HFFc6 (cell line): ENCODE measurements at places on chromosomes 16 and 17. TPM values are rescaled to one million over a fixed set of nuclear protein-coding genes. Genes with fewer than 3 reads are reported as not detected.

The KRT32 gene
- 0.12 TPM in 1 of 3 replicates, not detected in the others for total RNA-seq

The EVI2A gene
- 1.4 to 2.4 TPM (median 1.4 TPM) in 3 replicates for total RNA-seq

The IL17C gene
- total RNA-seq = not detected in 3 replicates

GRCh38 chr17:46722662-46723285, 95.7 kb downstream of the WNT3 start:
- no peaks in the 10 kb centered on the region; the same call in 1 of the 2 replicates for H3K27me3 ChIP-seq
- peaks cover 33% of the 10 kb centered on the region for H3K36me3 ChIP-seq
- peak overlapping the region; percentile 10; the same call in 1 of the 2 replicates for H3K27ac ChIP-seq
- DNase-seq = peak; percentile 30

- H3K4me3 ChIP-seq = no peak overlapping the region
- peaks cover 19% of the 10 kb centered on the region for H3K36me3 ChIP-seq
- no peak overlapping the region for H3K27ac ChIP-seq
- no peaks in the 10 kb centered on the region for H3K4me1 ChIP-seq
- peaks cover 4% of the 10 kb centered on the region for H3K27me3 ChIP-seq
- DNase-seq = no peak
Observed at GRCh38 chr16:84561291-84561690, 56.6 kb downstream of the COTL1 start.

GRCh38 chr17:34313164-34313563, 6.1 kb upstream of the CCL8 start:
- H3K4me1 ChIP-seq = peaks cover 35% of the 10 kb centered on the region
- H3K27ac ChIP-seq = no peak overlapping the region
- H3K4me3 ChIP-seq = no peak overlapping the region
- no peaks in the 10 kb centered on the region for H3K36me3 ChIP-seq
- no peak for DNase-seq
- no peaks in the 10 kb centered on the region; the same call in 1 of the 2 replicates for H3K27me3 ChIP-seq

DNA sequence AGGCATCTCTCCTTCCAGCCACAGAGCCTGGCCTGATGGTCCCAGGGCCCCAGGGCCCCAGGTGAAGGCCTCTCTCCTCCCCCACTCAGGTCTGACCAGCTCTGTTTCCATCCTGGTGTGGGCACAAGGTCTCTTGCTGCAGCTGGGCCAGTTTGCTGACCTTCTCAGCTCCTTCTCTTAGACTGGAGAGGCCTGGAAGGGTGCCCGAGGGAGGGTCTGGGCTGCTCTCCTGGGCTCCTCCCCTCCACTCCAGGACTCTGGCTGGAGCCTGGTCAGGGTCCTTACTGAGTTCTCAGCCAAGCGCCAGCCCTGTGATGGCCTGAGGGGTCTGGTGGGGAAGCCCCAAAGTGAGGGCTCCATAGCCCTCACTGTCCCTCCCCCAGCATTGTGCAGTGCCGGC, 12.4 kb downstream of the SOCS3 start:
- peaks cover 4% of the 10 kb centered on the region for H3K27me3 ChIP-seq
- DNase-seq = no peak
- no peaks in the 10 kb centered on the region for H3K36me3 ChIP-seq

GRCh38 chr17:51850201-51850600, 308.3 kb downstream of the CA10 start:
- no peaks in the 10 kb centered on the region for H3K36me3 ChIP-seq
- no peak for DNase-seq
- H3K27ac ChIP-seq = no peak overlapping the region

DNA sequence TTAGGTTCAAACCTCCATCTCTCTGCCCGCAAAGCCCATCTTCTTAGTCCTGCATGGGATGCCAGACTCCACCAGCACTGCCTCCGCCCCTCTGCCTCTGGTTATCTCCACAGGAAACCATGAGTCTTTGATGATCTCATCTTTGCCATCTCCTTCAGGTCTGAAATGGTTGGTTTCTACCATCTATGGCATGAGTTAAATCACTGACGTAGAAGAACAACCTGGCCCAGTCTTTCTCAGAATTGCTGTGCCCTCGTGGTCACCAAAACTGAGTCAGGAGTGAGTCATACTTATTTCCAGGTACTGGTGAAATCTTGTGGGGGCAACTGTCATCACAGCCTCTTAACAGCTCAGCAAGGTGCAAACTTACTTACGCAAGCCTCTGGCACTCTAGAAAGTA, 468.7 kb upstream of the C16orf82 start:
- H3K4me3 ChIP-seq = no peak overlapping the region

GRCh38 chr17:2108170-2108569, 53.3 kb downstream of the HIC1 start:
- H3K4me3 ChIP-seq = no peak overlapping the region
- peaks cover 52% of the 10 kb centered on the region for H3K4me1 ChIP-seq
- H3K27ac ChIP-seq = no peak overlapping the region
- H3K36me3 ChIP-seq = peaks cover 15% of the 10 kb centered on the region

- peaks cover 1% of the 10 kb centered on the region; the same call in 1 of the 2 replicates for H3K27me3 ChIP-seq
- H3K4me3 ChIP-seq = no peak overlapping the region
- H3K27ac ChIP-seq = no peak overlapping the region
- H3K36me3 ChIP-seq = peaks cover 22% of the 10 kb centered on the region
Observed at GRCh38 chr16:4450430-4450829, 24.0 kb downstream of the NMRAL1 start.

DNA sequence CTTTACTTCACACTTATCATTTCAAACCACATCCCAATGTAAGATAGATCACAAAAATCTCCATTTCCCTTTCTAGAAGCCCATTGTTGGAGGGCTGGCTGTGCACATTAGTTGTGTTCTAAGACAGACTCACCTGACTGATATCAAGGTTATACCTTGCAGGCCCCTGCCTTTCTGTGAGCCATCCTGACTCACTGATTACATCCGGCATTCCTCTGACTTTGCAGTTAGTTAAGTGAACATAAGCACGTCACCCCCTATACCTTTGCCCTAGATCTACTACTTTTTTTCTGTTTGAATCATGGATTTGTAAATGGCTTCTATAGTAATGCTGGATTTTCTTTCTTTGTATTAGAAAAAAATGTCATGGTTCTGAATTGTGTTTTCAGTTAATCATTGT, 78.3 kb downstream of the TANGO6 start:
- no peaks in the 10 kb centered on the region; the same call in 1 of the 2 replicates for H3K27me3 ChIP-seq
- no peaks in the 10 kb centered on the region; the same call in 1 of the 2 replicates for H3K4me1 ChIP-seq
- H3K4me3 ChIP-seq = no peak overlapping the region
- H3K27ac ChIP-seq = no peak overlapping the region
- no peak for DNase-seq

DNA sequence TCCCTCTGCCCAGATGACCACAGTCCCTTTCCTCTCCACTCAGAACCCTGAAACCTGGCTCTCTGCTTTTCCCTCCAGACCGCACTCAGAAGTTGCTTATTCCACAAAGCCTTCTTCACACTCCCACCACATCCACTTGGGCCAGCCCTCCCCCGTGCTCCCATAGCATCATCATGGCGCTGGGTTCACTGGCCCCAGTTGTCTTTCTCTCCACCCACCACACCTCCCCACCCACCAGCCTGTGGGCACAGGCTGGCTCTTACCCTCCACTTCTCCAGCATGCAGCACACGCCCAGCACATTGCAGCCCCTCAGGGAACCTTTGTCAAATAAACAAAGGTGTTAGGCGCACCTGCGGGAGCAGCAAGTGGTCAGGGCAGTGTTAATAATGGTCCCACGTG, 130.0 kb downstream of the KATNIP start:
- no peak overlapping the region for H3K27ac ChIP-seq
- H3K4me3 ChIP-seq = no peak overlapping the region
- H3K4me1 ChIP-seq = peaks cover 47% of the 10 kb centered on the region
- no peaks in the 10 kb centered on the region; the same call in none of the 2 replicates for H3K27me3 ChIP-seq
- peaks cover 39% of the 10 kb centered on the region for H3K36me3 ChIP-seq
- DNase-seq = no peak
